ENCODE measurements at places on chromosomes 3 and 15. TPM values are rescaled to one million over a fixed set of nuclear protein-coding genes. Genes with fewer than 3 reads are reported as not detected.

Gene MAGEL2
- total RNA-seq, result not detected

Gene HACD3
- total RNA-seq, result 140 TPM

- no peak for DNase-seq
Observed at GRCh38 chr15:77569729-77570125, 63.0 kb downstream of the LINGO1 start.

DNA sequence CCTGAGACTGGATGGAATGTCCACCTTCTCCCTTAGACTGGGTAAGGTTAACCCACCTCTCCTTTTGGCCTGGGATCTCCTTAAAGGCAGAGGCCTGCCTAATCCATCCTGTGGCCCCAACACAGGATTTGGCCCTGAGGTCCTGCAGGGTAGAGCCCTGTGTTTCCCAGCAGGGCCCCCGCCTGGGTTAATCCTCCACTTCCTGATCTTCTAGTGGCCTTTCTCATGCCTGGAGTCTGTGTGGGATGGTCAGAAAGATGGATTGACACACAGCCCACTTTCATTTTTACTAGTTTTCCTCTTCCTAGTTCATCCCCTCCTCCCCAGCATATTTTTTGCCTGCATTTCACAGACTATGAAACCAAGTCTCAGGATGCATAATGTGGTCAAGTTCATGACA is 48.9 kb upstream of the SLC6A6 start:
- DNase-seq, result no peak

- no peak for DNase-seq
Observed at GRCh38 chr3:52379610-52380009, 63.5 kb downstream of the DNAH1 start.

GRCh38 chr3:58329150-58329921 is 3.4 kb upstream of the PXK start:
- no peak for DNase-seq

DNA sequence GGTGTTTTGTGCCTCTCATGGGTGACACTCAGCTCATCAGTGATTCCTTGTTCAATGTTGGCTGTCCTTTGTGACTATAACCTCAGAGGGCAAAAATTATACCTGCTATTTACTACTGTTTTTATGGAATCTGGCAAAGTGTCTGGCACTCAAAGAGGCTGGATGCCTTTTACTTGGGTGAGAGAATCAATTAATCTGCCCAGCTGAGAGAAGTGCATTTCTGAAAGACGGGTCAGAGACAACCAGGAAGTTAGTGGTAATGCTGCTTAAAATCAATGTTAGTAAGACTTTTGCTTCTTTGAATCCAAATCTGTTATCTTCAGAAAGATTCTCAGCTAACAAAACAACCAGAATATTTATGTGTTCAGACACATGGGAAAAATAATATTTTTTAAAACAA is 436.2 kb upstream of the SUCLG2 start:
- DNase-seq, result no peak

GRCh38 chr3:16741890-16742289 is 136.7 kb upstream of the DAZL start:
- peak; percentile 96 for DNase-seq

DNA sequence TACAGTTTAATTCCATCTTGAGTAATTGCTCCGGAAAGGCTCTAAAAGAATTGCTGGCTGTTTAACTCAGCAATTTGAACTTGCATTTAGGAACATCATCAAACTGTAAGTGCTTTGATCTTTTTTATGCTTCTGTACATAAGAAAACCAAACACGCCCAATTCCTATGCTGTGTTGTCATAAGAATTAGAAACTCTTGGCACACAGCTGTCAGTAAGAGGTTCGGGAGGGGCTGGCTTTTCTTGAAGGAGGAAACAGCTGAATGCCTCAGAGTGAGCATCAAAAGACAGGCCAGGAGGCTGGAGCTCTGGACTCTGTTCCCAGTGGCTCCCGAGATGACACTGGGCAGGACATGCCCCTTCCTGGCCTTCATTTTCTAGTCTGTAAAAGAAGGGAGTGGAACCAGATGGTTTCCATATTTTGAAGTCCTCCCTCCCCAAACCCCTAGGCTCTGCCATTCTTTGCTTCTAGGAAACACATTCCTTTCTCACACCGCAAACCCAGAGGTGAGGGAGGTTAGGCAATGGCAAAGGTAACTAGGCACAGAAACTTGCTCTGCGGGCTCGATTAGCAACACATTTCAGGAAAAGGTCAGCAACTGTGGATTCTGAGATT is 73.7 kb upstream of the DLG1 start:
- DNase-seq, result peak; percentile 96

DNA sequence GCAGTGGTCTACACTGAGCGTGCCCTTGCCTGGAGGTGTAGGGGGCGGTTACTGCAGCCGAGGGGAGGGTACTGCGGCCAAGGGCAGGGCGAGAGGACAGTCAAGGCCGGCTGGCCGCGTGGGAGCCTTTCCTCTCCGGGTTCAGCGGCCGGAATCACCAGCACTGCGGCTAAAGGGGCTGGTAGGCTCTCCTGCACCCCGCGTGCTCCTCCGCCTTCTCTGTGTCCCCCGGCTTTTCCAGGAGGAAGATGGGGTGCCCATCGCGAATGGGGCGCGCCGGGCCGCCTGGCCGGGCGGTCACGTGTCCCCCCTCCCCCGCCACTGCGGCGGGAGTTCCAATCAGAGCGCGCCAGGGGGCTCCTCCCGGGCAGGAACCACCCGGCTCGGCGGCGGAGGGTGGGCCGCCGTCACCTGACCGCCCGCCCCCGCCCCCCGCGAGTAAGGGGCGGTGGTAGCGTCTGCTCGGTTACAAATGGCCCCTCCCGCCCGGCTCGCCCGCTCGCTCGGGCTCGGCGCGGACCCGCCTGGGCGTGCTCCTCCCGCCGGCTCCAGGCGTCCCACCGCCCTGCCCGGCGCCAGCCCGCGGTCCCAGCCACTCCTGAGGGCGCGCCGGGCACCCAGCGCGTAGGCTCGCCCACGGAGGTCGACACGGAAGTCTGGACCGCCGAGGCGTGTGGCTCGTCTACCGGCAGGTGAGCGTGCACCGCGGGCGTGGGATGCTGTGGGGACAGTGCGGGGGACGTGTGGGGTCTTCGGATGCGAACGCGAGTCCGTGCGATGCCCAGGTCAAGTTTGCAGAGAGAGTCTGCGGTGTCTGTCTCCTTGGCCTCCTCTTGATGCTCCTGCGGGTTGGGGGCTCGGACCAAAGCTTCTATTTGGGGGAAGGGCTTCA is 242.6 kb upstream of the TOPAZ1 start:
- DNase-seq, result peak; percentile 89
